ENCODE measurements at places on chromosomes 7 and 10.

GRCh38 chr10:70760271-70760787, 24.8 kb downstream of the TBATA start:
- no peak for DNase-seq

DNA sequence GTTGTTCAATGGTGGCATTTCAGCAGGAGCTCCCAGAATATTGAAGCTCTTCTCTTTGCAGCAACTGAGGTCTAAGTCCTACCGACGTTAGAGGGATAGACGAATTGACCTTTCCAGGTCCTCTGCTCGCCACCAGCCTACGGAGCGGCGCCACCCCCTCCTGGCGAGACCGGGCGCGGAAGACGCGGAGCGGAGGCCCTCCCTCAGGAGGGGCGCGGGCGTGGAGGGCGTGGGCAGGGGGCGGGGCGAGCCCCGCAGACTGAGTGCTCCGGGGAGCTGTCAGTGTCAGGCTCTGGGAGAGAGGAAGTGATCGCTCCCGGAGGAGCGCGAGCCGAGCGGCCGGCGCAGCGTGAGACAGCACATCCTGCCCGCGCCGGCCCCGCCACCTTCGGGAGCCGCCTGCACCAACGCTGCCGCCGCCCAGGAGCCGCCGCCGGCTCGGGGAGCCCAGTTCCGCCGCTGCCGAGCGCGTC, at the start of gene DYNC1I1:
Gene DYNC1I1, plus strand, starts transcription at position 257 of the 473 bp plus-strand sequence. CDS start 32,176 bp downstream, outside the sequence.
- peak; percentile 74 for DNase-seq

GRCh38 chr7:151900986-151901621, 24.2 kb upstream of the PRKAG2 start:
- no peak for DNase-seq

DNA sequence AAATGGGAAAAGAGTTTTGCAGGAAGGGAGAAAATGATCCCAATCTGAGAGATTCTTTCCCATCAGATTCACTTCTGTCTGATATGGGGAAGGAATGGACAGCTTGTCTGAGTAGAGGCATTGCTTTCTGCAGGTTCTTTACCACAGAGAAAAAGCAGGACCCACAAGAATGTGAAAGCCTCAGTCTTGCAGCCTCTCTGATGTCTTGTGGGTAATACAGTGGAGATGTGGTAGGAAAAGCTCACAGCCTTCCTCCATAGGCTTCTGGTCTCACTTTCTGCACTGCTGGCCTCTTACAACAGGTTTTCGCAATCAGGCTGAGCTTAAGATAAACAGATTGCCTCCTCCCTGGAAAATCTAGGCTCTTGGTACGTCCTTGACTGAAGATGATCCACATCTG, 551 bp downstream of the IFIT1 start:
- DNase-seq = no peak

- DNase-seq = no peak
Measured at GRCh38 chr10:103109821-103110220, 83.3 kb downstream of the NT5C2 start.

DNA sequence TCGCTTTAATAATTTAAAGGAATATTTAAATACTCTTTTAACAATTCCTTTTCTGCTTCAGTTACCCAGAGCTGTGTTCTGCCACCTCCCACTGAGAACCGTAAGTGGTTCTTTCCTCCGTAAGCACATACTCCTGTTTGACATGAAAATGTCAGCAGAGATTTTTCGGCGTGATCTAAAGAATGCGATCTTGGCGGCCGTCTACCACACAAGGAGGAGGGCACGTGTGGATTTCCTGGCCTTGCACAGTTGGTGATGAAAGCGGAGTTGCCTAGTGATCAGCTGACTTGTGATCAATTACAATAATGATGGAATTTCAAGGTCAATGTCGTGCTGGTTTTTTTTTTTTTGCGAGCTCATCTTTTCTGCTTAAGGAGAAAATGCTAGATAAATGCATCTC, 35.6 kb upstream of the INSIG1 start:
- DNase-seq = no peak

DNA sequence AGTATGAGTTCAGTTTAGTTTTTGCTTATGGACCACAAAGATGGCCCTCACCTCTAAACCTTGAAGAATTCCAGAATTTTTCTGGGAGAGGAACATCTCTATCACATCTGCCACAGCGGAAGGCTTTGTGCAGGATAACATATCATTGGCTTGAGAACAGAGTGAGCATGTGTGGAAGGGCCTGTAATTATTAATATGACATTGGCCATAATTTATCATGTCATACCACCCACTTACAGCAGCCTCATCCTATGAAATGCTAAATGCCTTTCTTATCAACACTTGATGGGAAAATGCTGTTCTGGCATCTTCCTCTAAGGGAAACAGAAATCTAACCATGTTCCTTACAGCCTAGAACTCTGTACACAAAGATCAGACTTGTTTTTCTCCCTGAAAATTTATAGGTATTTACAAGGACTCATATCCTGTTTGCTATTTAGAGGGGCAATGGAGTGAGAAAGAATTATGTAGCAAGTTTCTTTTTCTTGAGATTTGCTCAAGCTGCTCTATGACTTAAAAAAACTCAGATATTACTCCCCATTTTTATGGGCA, 817.3 kb downstream of the LRMDA start:
- no peak for DNase-seq

DNA sequence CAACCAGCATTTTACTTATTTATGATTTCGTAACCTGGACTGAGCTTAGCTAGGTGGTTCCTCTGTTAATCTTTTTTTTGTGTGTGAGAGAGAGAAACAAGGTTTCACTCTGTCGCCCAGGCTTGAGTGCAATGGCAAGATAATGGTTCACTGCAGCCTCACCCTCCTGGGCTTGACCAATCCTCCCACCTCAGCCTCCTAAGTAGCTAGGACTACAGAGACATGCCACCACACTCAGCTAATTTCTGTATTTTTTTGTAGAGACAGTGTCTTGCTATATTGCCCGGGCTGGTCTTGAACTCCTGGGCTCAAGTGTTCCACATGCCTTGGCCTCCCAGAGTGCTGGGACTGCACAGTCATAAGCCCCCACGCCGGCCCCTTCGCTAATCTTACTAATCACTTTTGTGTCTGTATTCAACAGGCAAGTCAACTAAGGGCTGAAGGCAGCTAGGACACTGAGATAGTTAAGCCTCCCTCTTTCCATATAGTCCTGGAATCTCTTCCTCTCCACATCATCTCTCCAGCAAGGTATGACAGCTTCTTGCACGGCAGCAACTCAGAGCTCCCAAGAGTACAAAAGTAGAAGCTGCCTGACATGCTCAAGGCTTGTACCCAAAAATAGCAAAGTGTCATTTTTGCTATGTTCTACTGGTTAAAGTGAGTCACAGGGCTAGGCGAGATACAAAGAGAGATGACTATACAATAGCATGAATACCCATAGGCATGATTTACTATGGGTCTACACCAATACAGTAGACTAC, 11.3 kb downstream of the KMT2C start:
- DNase-seq = no peak

GRCh38 chr10:67976292-67977245, 92.1 kb downstream of the SIRT1 start:
- no peak for DNase-seq

DNA sequence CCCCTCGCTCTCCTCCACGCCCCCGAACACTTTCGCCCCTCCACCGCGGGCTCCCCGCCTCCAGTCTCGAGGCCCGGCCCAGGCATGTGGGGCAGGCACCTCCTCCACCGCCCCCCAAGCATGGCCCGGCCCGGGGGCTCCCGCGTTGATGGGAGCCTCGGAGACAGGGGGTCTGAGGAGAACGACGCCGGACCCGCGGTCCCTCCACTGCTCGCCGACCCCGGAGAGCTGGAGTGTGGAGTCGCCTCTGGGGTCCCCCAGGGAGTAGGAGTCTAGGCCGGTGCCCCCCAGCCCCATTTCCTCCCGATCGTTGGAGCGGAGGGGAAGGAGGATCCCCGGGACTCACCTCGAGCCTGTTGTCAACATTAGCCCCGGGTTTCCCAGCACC, 206 bp downstream of the UPF2 start:
- peak; percentile 77 for DNase-seq

- no peak for DNase-seq
Measured at GRCh38 chr7:11833431-11833830, 1.4 kb upstream of the THSD7A start.

DNA sequence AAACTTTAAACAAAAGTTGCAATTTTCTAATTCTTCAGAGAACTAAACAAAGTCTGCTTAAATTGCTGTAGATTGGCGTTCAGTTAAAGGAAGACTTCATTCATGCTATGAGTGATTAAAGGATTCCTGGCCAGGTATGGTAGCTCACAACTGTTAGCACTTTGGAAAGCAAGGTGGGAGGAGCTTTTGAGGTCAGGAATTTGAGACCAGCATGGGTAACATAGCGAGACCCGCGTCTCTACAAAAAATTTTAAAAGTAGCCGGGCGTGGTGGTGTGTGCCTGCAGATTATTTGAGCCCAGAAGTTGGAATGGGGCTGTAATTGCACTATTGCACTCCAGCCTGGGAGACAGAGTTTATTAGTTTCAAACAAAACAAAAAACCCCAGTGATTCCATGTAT, 13.5 kb upstream of the SCRN1 start:
- DNase-seq = no peak

DNA sequence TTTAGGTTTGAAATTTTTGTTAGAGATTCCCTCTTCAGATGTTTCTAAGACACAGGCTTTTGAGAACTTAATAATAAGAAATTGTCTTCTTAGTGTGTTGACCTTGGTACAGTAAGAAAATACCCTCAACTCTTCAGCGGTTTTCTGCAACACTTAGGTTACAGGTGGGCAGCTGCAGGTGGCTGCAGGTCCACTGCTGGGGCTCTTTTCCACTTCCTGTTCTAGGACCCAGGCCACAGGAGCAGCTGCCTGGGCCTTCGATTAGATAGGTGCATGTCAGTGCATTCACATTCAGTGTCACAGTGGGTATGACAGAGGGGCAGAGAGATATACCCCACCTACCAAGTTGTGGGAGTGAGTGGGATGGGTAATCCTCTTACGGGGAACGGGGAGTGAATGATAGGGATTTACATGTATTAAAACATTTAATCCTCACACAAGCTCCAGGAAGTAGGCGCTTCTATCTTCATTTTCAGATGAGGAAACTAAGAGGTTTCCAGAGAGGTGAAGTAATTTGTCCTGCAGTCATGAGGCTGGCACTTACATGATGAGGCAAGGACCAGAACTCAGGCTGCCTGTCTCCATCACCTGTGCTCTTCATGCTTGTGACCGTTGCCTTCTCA, 20.2 kb upstream of the SUV39H2 start:
- no peak for DNase-seq

- DNase-seq = no peak
Measured at GRCh38 chr7:137674551-137675409, 172.0 kb downstream of the DGKI start.

GRCh38 chr7:130996833-130997231, 262.8 kb upstream of the KLF14 start:
- no peak for DNase-seq

DNA sequence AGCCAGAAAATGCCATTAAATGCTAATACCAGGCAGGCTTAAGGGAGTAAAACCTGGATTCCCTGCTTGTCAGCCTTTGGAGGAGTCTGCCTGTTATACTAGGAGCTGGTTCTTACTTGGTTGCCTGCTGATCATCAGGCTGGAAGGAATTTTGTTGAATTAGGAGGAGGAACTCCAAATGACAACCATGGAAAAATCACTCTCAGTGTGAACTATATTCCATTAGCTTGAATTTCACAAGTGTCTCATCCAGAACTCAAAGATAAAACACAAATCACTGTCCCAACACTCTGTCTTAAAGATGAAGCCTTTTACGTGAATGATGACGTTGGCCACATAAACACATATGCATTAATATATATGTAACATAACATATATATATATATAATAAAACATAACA, 238.9 kb upstream of the PLXDC2 start:
- no peak for DNase-seq

GRCh38 chr7:157436763-157437480, 100.1 kb downstream of the DNAJB6 start:
- no peak for DNase-seq

- no peak for DNase-seq
Measured at GRCh38 chr10:30619966-30620365, 9.6 kb downstream of the LYZL2 start.

DNA sequence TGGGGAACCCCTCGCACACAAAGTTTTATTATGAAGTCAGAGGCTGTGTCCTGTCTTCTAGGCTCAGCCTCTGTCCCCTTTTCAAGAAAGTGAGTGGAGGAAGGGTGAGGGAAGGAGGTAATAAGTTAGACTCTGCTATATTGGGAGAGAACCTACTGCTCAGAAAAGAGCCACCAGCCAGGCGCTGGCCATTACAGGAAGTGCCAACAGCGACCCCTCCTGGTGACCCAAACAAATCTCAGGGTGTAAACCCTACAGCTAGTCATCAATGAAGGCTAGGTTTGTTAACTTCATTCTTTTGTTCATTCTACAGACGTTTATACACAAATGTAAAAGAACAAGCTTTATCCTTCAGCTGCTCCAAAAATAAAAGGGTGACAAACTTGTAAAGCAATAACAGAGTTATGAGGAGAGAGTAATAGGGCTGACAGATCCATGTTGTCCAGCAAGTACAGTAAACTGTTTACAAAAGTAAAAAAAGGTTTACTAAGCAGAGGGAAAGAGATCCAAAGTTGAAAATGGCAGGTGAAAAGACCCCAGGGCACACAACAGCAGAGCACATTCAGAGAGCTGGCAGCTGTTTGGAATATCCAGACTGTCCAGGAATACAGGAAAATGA, 82.7 kb downstream of the FAM204A start:
- no peak for DNase-seq

DNA sequence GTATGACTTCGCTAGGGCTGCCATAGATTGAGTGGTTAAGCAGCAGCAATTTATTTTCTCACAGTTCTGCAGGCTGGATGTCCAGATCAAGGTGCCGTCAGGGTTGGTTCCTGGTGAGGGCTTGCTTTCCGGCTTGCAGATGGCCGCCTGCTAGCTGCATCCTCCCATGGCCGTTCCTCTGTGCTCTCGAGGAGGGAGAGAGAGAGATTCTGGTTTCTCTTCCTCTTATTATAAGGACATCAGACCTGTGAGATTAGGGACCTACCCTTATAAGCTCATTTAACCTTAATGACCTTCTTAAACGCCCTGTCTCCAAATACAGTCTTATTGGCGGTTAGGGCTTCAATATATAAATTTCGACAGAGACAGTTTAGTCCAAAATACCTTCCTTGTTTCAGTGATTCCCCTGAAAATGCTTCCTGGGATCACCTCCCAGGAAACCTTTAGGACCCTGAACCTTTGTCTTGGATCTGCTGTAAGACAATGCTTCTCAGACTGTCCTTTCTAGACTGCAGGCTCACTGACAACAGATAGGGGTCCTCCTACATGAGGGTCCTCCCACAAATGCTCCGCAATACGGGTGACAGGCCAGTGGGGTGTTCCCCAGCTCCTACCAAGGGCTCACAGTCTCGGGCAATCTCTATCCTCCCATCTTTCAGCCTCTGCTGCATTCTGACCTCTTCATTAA, 82.5 kb upstream of the BAIAP2L1 start:
- no peak for DNase-seq

GRCh38 chr7:117841611-117842010, 31.6 kb downstream of the CTTNBP2 start:
- DNase-seq = no peak
